ENCODE measurements at places on chromosomes 12 and 14.

DNA sequence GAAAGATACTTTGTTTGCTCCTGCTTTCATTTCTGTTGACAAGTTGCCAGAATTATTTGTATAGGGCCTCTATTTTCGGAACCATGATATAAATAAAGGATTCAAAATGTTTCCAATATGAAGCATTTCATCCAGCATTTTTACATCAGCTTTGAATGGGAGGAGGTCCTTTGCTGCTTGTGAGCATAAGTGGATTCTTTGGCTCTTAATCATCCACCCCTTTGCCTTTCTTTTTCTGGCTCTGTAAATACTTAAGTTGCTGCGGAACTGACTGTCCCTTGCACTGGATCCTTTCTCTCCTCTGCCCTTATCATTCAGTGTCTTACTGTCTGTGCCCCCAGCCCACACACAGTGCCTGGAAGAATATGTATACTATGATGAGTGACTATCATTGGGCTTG, 357.3 kb upstream of the RGS6 start:
- DNase-seq, result no peak

- peak; percentile 43 for DNase-seq
Observed at GRCh38 chr12:95951515-95951914, 8.4 kb downstream of the AMDHD1 start.

- peak; percentile 4 for DNase-seq
Observed at GRCh38 chr14:101518611-101519473, 42.5 kb upstream of the DIO3 start.

GRCh38 chr12:123645878-123646277, 12.2 kb downstream of the GTF2H3 start:
- no peak for DNase-seq

- no peak for DNase-seq
Observed at GRCh38 chr12:123889848-123890535, 82.6 kb downstream of the CCDC92 start.

GRCh38 chr12:101884174-101884573, 6.8 kb downstream of the DRAM1 start:
- DNase-seq, result no peak

DNA sequence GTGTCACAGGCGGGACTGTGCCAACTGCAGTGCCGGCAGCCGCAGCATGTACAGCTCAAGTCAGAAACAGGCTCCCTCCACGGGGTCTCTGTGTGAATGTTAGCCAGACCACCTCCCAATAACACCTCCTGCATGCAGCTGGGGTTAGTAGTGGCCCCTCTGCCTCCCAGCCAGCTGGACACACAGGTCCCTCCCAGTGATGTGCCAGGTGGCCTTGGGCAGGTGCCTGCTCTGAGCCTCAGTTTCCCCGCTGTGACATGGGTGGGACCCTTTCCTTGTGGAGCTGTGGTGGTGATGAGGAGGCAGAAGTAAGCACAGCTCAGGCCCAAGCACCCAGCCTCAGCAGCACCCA, 139.9 kb downstream of the ADGRD1 start:
- no peak for DNase-seq

DNA sequence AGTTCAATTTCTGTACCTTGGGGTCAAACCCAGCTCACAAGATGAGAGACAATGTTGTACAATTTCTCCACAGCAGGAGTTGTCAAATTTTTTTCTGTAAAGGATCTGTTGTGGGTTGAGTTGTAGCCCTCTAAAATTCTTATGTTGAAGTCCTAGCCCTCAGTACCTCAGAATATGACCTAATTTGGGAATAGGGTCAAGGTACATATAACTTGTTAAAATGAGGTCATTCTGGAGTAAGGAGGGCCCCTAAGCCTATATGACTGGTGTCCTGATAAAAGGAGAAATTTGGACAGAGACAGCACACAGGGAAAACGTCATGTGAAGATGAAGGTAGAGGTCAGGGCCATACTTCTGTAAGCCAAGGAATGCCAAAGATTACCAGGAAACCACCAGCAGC, 264.9 kb downstream of the TTC8 start:
- no peak for DNase-seq

DNA sequence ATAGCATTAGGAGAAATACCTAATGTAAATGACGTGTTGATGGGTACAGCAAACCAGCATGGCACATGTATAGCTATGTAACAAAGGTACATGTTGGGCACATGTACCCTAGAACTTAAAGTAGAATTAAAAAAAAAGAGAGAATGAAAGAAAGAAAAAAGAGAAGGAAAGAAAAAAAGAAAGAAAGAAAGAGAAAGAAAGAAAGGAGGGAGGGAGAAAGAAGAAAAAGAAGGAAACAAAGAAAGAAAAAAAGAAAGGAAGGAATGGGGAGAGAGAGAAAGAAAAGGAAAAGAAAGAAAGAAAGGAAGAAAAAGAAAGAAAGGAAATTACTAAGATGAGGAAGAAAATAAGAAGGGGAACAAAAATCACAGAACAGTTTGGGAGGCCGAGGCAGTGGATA, 925.5 kb downstream of the LRFN5 start:
- no peak for DNase-seq

- DNase-seq, result no peak
Observed at GRCh38 chr14:67551940-67552339, 18.9 kb downstream of the PLEKHH1 start.

- no peak for DNase-seq
Observed at GRCh38 chr12:129903092-129903945, 506 bp downstream of the TMEM132D start.

DNA sequence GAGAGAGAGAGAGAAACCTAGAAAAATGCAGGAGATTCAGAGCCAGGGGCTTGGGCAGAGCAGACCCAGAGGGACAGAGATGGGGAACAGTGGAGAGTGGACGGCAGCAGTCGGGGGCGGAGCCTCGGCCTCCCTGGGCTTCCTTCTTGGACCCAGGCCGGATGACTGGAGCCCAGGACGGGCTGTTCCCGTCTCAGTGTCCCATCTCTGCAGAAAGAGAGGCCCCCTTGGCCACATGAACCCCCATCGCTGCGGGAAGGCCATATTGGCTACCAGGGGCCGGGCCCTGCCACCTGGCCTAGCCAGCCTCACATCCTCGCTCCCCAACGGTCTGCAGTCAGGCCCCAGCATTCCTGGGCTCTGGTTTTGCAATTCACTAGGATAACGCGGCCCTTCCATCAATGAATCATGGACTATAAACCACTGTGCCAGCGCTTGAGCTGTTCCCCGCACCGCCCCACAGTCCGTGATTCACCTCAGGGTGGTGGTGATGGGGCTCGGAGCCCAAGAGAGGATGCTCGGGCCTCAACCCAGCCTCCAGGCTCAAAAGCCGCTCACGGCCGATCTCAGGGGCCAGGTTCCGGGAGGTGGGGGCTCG, 116.5 kb downstream of the RFLNA start:
- no peak for DNase-seq

DNA sequence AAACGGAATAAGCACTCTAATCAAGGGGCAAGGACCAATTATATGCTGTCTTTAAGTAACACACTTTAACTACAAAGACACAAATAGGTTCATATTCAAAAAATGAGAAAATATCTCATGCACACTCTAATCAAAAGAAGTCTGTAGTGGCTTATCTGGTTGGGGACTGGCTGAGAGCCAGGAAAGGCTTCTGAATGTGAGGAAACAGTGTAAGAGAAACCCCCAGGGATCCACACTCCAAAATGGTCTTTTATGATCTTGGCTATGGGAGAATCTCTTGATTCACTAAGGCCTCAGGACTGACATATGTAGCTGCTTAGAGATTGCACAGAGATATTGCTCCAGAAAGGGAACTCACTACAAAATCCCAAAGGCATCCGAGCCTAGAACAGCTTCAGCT, 10.3 kb downstream of the CTSG start:
- DNase-seq, result no peak

- DNase-seq, result no peak
Observed at GRCh38 chr12:59431266-59431665, 164.6 kb upstream of the SLC16A7 start.

DNA sequence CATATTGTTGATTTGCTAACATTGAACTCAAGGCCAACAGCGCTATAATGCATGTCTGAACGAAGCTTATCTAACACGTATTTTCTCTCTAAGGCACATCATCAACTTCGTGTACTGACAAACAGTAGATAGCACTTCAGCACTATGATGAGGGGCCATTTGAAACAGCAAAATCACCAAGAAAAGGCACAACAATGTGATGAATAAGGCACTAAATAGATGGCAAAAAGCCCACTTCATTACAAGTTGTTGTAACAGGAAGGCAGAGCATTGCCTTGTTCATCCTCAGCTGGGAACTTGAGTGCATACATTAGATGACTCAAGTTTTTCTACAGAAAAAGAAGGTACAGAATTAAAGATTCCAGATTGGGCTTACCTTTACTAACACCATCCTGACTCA, 75.2 kb downstream of the LIN7A start:
- no peak for DNase-seq

DNA sequence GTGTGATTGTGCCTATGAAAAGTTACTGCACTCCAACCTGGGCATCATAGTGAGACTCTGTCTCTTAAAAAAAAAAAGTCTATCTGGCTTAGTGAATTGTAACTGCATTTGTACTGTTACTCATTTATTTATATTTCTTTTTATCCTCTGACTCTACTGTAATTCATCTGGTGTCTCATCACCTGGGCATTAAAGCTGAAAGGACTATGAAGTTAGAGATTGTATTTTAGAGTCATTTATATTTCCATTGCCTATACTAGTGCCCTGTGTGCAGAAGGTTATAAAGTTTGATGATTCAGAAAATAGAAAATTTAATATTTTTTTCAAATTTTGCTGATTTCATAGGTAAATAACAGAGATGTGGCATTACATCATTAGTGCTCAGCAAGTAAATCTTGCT, 30.2 kb downstream of the BICDL1 start:
- DNase-seq, result no peak

DNA sequence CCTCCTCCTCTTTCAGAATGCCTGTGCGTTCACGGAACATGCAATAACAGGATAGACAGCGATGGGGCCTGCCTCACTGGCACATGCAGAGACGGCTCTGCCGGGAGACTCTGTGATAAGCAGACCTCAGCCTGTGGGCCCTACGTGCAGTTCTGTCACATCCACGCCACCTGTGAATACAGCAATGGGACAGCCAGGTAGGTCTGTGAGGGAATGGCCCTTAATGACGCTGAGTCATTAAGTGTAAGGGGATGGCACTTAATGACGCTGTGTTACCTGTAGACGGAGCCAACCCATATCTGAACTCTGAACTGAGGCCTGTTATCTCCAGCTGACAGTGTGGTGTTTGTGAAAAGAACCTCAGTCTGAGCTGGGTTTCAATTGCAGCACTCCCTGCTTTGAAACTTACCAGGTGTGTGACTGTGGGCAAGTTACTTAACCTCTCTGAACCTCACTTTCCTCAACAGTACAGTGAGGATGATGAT, 86.9 kb downstream of the STAB2 start:
- DNase-seq, result no peak

DNA sequence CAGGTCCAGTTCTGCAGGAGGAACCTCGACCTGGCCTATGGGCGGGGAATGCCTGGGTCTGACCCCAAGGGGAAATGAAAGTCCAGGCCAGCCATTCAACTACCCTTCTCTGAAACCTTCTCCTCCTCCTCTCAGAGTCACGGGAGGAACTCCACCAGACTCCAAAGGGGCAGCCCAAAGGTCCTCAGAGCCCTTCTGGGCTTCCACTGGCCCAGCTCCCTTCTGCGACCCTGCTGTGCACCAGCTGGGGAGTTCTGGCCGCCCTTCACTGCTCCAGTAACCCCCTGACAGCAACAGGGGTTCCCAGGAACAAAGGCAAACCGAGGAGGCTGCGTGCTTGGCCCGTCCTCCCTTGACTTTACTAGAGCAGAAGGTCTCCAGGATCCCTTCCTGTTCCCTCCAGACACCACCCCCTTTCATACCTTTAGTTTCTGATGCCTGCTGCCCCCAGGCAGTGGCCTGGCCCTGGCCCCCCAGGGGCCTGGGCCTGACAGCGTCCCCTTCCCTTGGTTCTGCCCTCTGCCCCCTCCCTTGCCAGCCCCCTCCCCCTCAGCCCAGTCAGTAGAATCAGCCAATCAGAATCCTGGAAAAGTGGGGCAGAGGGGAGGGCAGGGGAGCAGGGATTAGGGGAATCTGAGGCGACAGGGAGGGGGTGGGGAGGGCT, 850 bp upstream of the ZNF385A start:
- DNase-seq, result peak; percentile 89

GRCh38 chr14:32137892-32138291, 60.8 kb downstream of the ARHGAP5 start:
- no peak for DNase-seq

DNA sequence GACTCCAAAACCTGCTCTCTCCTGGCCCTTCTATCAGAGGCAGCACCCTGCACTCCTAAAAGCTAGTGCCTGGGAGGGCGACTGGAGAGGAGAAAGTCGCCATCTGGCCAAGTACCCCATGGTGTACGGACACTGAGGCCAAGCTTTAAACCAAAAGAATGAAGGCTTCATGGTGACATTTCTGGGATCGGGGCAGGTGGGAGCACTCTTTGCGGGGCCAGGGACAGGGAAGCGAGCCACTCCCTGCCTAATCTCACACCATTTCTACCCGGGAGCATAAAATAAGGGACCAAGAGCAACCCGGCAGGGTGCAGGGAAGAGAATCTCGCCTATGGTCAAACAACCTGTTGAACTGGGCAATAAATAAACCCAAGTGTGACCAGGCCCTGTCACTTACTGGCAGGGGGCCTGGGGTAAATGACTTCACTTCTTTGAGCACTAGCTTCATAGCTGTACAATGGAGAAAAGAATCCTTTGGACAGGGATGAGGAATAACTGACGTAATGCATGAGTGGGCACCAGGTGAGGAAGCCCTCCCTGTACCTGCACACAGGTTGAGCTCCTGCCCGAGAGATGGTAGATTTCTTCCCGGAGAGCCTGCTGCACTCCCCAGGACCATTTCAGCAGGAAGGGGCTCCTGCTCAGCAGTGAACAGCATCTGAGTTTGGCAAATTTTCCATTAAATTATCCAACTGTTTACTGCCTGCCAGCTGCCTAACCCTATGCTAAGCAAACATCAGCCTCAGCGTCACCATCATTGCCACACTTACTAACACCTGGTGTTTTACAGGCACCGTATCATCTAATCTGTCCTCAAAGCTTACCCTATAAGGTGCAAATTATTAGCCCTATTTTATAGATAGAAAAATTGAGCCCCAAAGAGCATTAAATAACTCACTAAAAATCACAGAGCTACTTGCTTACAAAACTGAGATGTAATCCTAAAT, 2.0 kb downstream of the SERPINA1 start:
- DNase-seq, result no peak

- DNase-seq, result no peak
Observed at GRCh38 chr14:105084741-105085571, 19.7 kb upstream of the GPR132 start.

- DNase-seq, result no peak
Observed at GRCh38 chr14:55085060-55085660, 33.7 kb downstream of the MAPK1IP1L start.

DNA sequence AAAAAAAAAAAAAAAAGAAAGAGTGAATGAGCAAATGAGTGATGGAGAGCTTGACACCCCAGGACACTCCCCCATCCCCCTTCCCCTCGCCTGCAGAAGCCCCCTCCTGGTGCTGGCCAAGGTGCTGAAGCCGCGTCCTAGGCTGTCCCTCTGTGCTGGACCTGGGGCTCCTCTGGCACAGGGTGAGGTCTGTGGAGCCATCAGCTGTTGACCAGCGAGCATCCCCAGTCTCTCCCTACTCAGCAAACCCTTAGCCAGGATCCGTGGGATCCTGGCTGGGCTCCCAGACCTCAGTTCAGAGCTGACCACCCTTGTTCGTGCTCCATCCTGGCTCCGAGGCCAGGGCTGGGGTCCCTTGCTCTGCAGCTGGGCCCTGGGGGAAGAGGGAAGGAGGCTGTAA, 5.4 kb upstream of the KIF26A start:
- DNase-seq, result no peak

GRCh38 chr14:70741482-70741881, 67.8 kb downstream of the MAP3K9 start:
- DNase-seq, result no peak
